ENCODE measurements at places on chromosomes 7 and 10.
A peak's percentile ranks its signal among the peaks of the same experiment; 100 is the strongest.

GRCh38 chr7:106717955-106718871 is 57.3 kb upstream of the CCDC71L start:
- peak; percentile 40 for DNase-seq

DNA sequence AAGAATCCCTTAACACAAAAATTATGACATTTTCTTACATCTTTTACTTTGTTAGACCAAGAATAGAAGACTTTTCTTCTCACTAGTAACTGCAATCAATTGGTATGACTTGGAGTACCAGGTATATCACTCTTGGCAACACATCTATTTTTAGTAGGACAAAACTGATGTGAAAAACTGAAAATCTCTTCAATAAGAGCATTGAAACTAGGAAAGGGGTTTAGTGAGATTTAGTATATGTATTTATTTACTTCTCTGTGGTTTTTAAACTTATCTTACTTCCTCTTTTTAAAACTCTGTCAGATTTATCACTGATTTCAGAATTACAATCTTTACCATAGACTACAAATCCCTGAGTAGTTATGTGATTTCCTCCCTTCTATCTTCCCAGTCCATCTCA is 366.2 kb downstream of the PCDH15 start:
- DNase-seq = peak; percentile 5

- DNase-seq = peak; percentile 20
Measured at GRCh38 chr7:90532231-90532929, 62.9 kb downstream of the PTTG1IP2 start.

GRCh38 chr7:42332605-42333222 is 95.7 kb upstream of the GLI3 start:
- DNase-seq = no peak

- DNase-seq = no peak
Measured at GRCh38 chr10:6516929-6517284, 63.2 kb downstream of the PRKCQ start.

- DNase-seq = no peak
Measured at GRCh38 chr10:129537151-129537550, 70.1 kb downstream of the MGMT start.

- DNase-seq = no peak
Measured at GRCh38 chr10:49404321-49404878, 8.5 kb upstream of the DRGX start.

DNA sequence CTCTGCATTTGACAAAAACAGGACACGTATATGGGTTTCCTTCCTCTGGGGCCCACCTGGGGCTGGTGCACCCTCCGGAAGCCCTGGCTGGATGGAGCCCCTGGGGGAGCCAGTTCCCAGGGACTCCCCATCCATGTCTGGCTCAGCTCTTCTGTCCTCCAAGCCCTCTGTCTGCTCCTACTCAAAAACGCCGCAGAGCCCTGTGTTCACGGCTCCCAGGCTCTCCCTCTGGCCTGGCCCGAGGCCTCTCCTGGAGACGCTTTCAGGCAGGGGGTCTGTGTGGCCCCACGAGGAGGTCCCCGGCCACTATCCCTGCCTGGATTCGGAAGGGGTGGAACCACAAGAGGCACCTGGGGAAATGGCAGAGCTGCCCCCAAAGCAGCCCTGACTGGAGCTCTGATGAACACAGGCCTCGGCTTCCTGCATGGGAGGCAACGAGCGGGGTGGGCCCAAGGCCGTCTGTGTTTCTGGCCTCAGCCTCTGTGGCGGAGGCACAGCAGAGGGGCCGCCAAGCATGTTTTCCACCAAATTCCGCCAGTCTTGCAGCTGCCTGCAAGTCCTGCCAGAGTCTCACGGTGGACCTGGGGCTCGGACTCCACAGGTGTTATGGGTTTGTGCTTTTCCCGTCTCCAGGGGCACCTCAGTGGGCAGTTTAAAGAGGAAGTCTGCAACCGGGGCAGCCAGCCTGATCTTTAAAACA is 22.6 kb upstream of the INPP5A start:
- peak; percentile 31 for DNase-seq

GRCh38 chr7:40015790-40016296 is 65.8 kb downstream of the CDK13 start:
- DNase-seq = peak; percentile 47

GRCh38 chr10:65570143-65571010 is 1355.5 kb upstream of the LRRTM3 start:
- DNase-seq = no peak

GRCh38 chr10:129768437-129769355 is 195.4 kb downstream of the EBF3 start:
- no peak for DNase-seq

DNA sequence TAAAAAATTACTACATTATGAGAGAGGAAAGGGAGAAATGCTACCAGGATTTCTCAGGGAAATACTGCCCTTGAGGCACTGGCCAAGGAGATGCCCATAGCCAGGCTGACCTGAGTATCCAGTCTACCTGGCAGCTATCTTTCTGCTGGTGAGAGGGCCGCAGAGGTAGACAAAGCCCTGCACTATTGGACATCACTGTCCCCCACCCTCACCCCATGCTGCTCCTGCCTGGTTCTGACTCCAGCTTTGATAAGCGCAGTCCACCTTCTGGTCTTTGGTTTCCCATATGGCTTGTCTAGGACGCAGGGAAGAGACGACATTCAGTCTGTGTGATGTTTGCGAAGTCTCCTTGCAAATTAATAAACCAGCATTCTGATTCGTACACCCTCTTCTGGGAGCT is 3.7 kb downstream of the ITPRIP start:
- no peak for DNase-seq

GRCh38 chr7:40519009-40519408 is 384.2 kb downstream of the SUGCT start:
- DNase-seq = no peak

DNA sequence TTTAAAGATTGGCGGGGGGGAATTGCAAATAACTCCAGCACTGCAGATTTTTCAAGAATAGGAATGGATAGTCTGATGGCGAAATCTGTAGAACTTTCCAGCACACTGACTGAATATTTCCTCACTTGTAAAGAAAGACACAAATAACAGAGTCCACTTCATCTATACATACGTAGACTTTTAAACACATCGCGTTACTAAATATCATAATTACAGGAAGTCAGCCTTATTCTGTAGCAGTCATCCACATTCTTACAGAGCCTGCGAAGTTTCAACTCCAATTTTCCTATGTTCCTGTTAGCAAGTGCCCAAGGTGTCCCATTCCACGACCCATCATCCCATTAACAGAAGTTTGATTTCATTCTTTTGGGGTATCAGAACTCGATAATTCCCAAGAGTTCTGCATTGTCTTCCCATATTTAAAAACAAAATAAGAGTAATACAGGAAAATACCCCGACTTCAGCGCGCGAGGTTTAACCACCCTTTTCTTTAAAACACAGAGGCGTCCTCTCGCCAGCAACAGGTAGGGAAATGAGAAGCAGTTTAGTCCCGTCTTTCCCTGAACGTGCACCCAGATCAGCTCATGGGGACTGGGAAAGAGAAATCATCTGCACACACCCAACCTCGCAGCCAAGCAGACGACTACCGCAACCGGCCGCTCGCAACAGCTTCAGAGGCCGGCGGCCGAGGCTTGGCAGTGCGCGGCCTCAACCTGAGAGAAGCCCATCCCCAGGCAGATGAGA is 880 bp downstream of the HERC4 start:
- peak; percentile 11 for DNase-seq

DNA sequence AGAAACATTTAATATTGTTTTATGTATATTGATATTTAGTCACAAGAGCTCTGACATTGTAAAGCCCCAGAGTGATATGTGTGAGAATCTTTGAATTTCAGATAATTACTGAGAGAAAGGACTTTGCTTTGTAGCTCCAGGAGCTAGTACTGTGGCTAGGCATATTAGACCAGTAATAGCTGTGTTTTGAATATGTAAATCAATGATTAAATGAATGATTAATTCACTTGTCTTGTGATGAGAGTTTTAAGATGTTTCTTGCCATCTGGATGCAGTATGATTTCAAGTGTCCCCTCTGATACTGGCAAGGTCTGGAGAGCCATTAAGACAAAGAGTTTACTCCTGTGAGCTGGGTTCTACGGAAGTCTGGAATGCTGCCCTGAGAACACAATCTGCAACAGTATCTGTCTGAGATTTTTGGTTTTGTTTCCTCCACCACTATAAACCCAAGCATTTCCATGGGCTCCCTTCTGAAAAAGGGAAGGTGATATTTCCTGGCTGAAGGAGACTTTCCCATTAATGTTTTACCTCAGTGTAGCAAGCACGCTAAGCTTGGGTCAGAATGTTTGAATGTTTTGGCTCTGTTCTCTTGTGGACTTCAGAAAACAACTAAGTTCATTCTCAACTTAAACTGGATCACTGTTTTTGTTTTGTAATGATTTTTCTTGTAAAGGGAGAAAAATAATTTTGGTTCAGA is 61.3 kb upstream of the BICC1 start:
- DNase-seq = no peak

- no peak for DNase-seq
Measured at GRCh38 chr10:49240946-49241345, 52.8 kb upstream of the TMEM273 start.

DNA sequence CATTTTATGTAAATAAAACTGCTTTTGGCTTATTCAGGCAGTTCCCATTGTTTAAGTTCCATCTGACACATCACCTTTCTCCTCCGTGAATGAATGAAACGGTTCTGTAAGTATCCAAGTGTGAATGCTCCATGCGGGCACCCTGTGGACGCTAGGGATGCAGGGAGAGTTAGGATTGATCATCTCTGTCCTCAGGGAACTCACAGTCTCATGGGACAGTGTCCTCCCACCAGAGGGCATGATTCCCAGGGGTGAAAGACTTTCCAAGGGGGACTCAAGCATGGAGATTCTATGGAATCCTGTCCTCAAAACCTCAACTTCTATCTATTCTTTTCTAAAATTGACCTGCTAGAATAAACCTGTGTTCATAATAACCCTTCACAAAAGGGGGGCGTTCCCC is 98.8 kb downstream of the HECW1 start:
- DNase-seq = no peak

GRCh38 chr7:71424166-71425035 is 292.5 kb downstream of the GALNT17 start:
- DNase-seq = no peak

GRCh38 chr7:42452356-42452755 is 215.3 kb upstream of the GLI3 start:
- DNase-seq = no peak
